ENCODE measurements at places on chromosomes 5 and 9.
A peak's percentile ranks its signal among the peaks of the same experiment; 100 is the strongest.

- no peak for DNase-seq
Observed at GRCh38 chr5:122152266-122152900, 23.0 kb downstream of the ZNF474 start.

DNA sequence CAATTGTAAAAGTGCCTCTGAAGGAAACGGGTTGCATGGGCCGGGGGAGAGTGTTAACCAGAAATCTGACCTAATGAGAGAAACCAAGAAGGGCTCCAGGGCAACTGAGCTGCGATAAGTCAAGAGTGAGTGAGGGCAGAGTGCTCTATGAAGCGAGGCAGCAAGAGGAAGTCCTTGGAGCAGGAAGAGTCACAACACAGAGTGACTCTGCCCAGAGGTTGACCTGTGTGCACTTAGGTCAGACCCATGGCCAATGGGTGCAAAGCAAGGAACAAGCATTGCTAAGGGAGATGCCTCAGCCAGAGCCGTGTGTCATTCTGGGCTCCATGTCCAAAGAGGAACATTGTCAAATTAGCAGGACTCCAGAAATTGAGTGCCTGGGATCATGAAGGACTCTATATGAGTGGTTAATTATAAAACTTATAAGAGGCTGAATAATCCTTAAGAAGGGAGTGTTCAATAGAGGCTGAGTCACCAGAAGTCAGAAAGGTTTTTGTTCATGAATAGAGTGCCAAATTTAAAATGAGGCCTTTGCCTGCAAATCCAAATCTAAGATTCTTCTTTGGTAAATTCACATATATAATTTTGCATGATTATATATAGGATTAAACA lies 438.5 kb downstream of the MED10 start:
- DNase-seq = no peak

- peak; percentile 16 for DNase-seq
Observed at GRCh38 chr9:2524601-2525000, 97.0 kb upstream of the VLDLR start.

DNA sequence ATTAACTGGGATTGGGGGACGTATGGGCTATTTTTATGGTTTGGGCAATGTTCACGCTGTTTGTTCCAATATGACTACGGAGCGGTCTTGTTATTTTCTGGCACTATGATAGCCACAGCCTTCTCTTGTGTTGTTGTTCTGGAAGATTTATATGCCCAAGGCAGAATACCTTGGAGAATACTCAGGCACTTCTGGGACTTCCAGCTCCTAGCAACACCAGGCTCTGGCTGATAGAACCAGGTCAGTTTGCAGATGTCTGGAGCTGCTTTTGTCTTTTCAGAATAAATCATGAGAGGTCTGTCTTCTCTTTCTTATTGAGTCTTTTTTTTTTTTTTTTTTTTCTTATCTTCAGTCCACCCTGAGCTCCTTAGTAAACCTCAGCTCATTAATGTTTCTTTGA lies 262.5 kb downstream of the MED10 start:
- peak; percentile 3 for DNase-seq

DNA sequence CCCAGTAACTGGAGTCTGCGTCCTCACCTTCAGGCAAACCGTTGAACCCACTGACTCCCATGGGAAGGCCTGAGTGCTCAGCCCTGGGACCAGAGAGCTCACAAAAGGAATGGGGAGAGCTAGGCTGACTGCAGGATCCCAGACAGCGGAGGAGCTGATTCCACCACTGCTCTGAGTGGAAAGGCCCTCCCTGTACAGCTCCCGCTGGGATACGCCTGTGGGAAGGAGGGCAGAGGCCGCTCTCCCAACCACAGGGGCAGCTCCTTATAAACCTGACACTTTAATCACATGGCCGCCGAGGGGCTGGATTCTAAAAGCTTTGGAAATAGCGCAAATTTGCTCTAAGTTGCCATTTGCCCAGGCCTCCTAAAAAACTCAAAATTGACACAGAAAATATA lies 37.1 kb downstream of the DBH start:
- peak; percentile 55 for DNase-seq

- no peak for DNase-seq
Observed at GRCh38 chr9:134562146-134562849, 79.3 kb upstream of the COL5A1 start.

GRCh38 chr5:92890841-92891244 lies 690.2 kb downstream of the NR2F1-AS1 start:
- DNase-seq = peak; percentile 58

- DNase-seq = peak; percentile 54
Observed at GRCh38 chr5:144004146-144004545, 166.3 kb downstream of the YIPF5 start.

DNA sequence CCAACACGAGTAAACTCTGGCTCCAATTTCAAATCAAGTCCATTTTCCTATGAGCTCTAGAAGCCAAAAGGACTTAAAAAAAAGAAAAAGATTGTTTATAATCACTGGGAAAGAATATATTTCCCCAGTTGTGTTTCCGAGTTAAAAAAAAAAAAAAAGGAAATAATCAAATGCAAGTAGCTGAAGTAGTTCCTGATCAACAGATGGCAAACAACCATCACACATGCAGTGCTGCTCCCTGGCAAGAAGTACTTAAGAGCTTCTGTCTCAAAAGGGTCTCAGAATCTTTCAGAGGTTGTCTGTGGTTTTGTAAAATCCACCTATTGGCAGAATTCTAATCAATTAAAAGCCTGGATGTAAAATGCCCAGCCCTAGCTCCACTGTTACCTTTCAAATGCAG lies 387.9 kb downstream of the RAB3C start:
- DNase-seq = no peak

DNA sequence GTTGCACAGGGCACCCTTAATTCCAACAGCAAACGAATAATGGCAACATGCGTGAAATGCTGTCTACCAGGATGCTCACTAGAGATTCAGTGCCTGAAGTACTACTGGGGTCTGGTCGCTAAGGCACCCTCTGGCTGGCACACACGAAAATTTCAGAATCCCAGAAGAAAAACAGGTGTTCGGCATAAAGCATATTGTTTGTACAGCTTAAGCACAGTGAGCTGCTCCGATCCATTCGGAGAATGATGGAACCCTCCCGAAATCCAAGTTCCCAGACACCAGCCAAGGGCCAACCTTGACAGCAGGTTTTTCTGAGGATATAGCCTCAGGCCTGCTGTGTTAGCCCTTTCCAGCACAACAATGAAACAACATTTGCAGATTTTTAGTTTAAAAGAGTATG lies 61.4 kb upstream of the ALDH1B1 start:
- DNase-seq = no peak

- no peak for DNase-seq
Observed at GRCh38 chr5:66198837-66199236, 54.7 kb downstream of the SREK1 start.

DNA sequence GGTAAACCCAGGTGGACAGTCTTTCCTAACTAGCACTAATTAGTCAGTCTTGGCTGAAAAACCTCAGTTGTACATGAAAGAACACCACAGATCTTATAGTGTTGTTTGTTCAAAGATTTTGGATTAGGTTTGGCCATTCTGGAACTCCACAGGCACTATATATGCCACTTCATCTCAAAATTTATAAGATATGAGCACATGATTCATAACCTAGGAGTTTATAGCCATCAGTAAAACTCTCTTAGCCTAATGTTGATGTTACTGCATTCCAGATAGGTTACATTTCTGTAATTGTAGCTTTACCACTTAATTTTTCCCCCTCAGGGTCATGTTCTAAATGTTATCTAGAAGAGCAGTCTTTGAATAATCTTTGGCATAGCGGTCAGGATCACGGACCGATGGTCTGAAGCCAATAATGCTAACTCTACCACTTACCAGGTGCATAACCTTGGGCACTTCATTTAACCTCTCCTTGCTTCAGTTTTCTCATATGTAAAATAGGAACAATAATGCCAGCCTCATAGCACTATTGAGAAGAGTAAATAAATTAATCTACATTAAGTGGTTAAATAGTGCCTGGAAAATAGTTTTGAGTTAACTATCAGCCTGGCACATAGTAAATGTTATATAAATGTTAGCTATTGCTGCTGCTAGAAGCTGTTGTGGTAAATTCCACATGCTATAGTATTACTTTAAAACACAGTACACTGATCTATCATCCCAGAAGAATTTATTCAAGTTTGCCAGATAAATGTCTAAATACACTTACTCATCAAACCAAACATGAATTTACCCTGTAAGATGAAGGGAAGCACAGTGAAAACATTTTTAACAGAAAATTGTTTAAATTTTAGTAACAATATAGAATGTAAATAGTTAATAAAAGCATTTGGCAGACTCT lies 743.9 kb downstream of the NR2F1-AS1 start:
- DNase-seq = peak; percentile 78

- no peak for DNase-seq
Observed at GRCh38 chr5:3325972-3326840, 269.4 kb upstream of the IRX1 start.

- DNase-seq = no peak
Observed at GRCh38 chr9:129259375-129259774, 81.3 kb upstream of the IER5L start.

DNA sequence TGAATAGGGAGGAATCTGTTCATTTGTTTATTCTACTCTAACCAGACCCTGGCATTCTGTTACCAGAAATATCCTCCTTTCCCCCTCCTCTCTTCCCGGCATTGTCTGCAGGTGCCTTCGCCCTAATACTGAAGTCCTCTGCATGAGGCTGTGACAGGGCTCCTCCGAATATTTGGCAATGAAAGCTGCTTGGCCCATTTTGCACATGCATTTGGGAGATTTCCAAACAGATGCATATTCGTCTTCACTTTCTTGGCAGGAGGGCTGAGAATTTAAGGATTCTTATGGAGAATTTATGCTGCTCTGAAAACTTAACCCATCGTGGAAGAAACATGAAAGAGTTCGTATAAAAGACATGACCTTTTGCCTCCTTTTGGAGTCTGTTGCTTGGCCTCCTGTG lies 484.0 kb downstream of the ZNF608 start:
- no peak for DNase-seq

DNA sequence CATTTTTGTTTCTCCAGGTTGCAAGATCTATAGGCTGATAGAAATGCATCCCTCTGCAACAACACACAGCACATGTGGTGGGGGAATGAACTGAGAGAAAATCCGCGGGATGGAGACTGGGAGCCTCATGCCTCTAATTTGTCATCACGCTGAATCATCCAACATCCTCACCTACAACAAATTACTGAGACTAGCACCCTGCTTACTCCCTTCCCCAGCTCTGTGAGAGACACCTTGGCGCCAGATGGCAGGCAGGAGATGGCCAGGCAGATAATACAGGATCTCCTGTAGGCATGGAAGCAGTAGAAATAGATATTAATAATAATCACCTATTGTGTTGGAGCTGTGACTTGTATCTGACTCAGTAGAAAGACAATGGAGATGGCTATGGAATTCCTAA lies 276.9 kb downstream of the SEMA5A start:
- no peak for DNase-seq

- no peak for DNase-seq
Observed at GRCh38 chr5:59579101-59579823, 314.3 kb downstream of the PDE4D start.

DNA sequence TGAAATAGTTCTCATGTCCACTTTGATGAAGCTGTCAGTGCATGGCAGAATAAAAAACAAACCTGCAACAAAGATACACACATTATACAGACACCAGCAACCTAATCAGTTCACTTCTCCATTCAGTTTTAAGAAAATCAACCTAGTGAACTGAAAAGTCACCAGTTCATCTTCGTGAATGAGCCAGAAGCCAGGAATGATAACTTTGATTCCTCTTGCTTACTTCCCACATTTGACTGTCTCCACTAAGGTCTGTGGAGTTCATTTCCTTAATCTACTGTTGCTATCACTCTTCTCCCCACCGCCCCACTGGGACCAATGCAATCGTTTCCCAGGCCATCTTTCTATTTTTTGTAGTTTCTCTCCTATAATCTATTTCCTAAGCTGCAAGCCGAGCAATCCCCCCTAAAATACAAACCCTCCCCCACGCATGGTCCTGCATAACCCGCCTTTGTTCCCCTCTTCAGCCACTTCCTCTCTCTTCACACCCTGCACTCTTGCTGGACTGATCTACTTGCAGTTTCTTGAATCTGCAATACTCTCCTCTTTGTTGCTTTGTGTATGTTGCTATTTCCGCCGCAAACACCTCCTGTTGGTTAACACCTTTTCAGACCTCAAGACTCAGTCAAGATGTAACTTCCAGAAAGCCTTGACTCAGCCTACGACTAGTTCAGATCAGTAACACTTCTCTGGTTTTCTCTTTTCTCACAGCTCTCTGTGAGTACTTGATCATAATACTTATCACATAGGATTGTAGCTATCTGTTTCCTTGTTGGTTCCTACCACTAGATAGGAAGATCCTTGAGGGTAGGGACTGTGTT lies 16.6 kb downstream of the STOM start:
- DNase-seq = no peak

DNA sequence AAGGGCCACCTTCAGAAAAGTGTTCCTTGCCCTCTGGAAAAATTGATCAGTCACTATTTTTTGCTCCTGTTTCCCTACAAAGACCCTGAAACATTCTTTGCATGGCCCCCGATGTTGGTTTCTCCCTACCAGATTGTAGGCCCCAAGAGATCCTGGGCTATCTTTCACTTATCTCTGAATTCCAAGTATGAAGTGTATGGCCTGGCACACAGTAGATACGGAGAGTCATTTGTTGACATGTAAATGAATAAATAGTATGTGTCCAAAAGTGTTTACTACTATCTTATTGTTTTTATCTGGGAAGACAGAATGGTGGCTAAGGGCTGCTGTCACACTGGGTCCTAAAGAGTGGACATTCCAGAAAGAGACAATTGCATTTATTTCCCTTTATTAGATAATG lies 7.4 kb upstream of the ANKDD1B start:
- DNase-seq = no peak

DNA sequence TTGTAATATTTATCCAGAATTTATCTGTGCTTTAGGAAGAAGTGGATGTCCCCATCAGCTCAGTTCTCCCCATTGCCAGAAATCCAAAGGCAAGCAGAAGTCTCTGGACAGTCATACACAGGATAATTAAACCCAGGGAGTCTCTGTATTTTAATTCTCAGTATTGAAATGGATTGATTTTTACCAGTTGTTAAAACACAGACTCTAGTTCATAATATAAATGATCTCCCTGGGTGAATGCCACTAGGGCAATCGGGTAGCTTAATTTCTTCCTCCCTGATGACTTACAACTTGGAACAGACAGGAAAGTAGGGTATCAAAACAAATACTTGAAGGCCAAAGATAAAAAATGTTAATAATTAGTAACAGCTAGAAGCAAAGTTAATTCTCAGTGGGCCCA lies 66.5 kb upstream of the DAP start:
- DNase-seq = no peak

DNA sequence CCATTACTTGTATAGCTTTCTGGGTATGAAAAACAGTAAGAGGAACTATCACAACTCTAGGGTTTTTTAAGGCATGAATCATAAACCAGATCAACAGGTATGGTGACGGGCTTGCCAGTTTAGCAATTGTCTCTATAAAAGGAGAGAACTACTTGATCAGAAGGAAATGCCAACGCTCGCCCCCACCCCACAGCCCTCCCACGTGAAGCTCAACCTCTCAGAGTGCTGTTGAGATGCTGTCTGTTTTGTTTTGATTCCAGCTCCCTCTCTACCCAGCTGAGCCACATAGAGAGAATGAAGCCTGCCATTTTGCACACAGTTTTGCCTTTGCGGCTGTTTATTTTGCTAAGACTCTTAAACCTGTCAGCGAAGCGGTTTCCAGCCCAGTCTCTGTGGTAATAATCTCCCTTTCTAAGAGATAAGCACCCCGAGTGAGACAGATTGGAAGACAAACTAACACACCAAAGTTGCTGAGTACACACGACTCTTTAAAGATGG lies 257.9 kb upstream of the ANKRD55 start:
- peak; percentile 92 for DNase-seq
